ENCODE measurements at places on chromosomes 3 and 15.

DNA sequence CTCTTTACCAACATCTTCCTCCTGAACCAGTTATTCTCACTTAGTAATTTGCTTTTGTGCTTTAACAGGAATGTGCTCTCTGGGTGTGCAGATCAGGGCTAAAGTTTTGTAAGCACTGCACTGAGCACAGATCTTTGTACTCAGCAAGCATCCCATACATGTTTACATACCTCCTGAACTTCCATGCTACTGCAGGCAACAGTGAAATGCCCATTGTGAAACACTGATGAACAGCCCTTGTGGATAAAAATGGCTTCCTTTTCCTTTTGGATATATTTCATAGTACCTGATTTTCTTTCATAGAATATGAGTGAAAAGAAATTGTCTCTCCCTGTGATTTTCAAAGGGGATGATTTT lies 855.9 kb downstream of the MCTP2 start:
- no peak for DNase-seq

DNA sequence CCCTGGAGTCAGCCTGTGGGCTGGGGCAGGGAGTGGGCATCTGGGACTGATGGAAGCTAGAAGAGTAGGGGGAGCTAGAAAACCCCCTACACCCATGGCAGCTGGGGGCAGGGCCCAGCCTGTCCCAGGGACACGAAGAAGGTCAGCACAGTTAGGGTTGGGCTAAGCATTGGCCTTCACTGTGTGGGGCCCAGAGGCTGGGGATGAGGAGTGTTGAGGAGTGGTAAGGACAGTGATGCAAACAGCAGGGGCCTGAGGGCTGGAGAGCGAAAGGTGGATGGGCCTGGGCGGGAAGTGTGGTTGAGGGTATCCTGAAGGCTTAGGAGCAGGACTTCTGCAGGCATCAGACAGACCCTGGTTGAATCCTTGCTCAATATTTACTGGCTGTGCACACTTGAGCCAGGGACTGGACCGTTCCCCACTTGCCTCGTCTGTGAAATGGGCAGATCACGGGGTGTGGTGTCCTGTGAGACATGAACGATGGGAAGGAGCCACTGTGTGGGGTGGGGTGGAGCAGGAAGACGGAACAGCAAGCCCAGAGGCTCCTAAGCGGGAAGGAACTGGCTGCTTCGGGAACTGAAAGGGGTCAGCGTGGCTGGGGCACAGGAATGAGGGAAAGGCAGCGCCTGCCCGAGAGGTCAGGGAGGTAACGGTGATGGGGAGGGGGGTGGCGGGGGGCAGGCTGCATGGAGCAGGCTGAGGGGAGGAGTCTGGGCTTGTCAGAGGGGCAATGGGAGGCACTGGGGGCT lies 7.3 kb downstream of the PRKCD start:
- DNase-seq: no peak

DNA sequence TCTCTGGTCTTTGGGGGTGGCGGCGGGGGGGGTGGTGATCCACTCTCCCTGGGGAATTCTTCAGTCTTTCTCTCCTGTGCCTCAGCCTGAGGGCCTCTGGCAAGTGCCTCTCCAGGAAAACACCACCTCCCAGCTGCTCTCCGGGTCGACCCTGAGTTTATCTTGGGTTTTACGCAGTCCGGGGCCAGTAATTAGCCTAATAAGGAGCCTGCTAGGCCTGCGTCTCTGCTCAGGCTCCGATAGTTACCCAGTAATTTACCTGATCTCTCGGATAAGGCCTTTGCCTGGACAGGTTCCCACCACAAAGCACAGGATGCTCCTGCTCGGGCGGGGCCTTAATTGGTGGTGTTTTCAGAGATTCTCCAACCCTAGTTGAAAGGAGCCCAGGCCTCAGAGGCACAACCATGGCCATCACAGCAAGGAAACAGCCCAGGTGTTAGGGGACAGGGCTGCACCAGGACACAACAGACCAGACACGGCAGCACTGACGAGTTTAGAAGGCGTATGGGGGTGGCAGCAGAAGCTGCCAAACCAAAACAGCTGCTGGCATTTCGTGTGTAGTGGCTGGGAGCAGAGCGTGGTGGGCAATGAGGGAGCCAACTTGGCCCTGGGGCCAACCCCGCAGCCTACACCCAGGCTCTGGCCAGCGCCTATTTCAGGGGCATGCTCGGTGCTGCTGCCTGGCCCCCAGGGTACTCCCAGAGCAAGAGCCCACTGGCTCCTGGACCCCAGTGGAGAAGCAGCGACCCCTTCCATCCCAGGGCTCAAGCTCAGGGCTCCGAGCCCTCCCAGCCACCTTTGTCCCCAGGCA lies 71.4 kb downstream of the KLF13 start:
- DNase-seq: no peak

- no peak for DNase-seq
Observed at GRCh38 chr3:184496933-184497332, 64.7 kb upstream of the EPHB3 start.

DNA sequence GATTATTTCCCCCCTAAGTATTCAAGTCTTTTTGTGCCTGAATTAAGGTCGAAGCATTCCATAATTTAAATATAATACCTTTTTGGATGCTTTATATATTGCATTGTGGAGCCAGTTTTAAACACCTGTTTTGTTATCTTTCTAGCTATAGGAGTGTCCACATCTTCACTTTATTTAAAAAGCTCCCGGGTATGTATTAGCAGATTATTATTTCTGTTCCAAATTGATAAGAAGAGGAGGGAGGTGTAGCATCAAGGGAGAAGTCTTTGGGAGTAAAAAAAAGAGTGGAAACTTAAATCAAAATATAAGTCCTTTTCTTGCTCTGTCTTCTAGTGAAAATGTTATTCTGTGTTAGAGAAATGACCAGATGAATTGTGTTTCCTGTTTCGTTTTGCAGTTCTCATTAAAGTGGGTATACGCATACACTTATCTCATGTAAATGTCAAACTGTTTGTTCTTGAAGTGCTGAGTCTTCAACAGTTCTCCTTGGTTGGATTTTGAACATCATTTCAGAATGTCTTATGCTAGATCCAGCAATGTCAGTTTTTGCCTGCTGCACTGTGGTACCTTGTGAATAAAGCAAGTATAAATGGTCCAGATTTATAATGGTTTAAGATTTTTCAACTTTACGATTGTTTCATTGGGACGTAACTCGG lies 105.8 kb downstream of the FNDC3B start:
- no peak for DNase-seq

- DNase-seq: no peak
Observed at GRCh38 chr3:138890555-138891187, 55.9 kb upstream of the PIK3CB start.

GRCh38 chr3:144128108-144128892 lies 156.7 kb downstream of the DIPK2A start:
- no peak for DNase-seq

- DNase-seq: no peak
Observed at GRCh38 chr3:65406470-65406869, 632.2 kb downstream of the MAGI1 start.

GRCh38 chr15:96292635-96293034 lies 37.9 kb upstream of the NR2F2 start:
- DNase-seq: no peak

DNA sequence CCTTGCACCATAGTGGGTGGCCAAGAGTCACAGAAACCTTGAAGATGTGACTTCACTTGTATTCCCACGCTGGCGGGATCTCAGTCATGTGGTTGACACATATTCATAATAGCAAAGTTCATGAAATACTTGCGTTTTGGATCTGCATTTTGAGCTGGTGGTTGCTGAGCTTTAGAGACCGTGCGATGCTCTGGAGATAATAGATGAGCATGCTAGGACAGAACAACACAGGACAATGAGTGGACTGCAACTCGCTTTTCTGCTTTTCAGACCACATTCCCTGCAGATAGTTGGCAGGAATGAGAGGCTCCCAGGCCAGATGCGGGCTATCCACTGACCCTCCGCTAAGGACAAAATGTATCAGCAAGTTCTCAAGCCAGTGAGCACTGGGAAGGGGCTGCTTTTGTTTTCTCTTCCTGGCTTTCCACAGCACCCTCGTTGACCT lies 13.8 kb upstream of the STARD5 start:
- DNase-seq: no peak

DNA sequence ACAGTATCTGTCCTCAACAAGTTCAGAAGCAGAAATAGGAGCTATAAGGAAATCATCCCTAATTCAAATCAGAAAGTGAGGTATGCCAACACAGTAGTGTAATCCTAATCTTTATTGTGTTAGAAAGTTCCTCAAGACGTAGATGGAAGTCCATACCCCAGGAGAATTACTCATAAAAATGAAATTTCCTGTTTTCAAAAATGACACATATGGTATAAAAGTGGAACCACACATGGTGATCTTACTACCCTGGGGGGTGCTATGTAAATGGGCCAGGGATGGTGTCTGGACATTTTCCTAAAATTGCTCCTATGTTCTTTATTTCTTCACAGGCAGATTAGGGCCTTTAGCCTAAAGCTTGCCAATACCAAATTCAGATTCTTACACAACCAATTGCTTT lies 204.1 kb downstream of the ARRDC4 start:
- DNase-seq: no peak

- DNase-seq: no peak
Observed at GRCh38 chr3:178475062-178475461, 61.2 kb upstream of the KCNMB2 start.

GRCh38 chr15:52086011-52086786 lies 26.4 kb downstream of the BCL2L10 start:
- no peak for DNase-seq

- no peak for DNase-seq
Observed at GRCh38 chr3:76097589-76097969, 312.2 kb upstream of the ZNF717 start.

- no peak for DNase-seq
Observed at GRCh38 chr3:32147933-32148332, 41.5 kb downstream of the GPD1L start.

GRCh38 chr3:14687360-14687759 lies 12.4 kb downstream of the C3orf20 start:
- DNase-seq: no peak

- peak; percentile 15 for DNase-seq
Observed at GRCh38 chr3:42043099-42043813, 47.9 kb upstream of the TRAK1 start.

DNA sequence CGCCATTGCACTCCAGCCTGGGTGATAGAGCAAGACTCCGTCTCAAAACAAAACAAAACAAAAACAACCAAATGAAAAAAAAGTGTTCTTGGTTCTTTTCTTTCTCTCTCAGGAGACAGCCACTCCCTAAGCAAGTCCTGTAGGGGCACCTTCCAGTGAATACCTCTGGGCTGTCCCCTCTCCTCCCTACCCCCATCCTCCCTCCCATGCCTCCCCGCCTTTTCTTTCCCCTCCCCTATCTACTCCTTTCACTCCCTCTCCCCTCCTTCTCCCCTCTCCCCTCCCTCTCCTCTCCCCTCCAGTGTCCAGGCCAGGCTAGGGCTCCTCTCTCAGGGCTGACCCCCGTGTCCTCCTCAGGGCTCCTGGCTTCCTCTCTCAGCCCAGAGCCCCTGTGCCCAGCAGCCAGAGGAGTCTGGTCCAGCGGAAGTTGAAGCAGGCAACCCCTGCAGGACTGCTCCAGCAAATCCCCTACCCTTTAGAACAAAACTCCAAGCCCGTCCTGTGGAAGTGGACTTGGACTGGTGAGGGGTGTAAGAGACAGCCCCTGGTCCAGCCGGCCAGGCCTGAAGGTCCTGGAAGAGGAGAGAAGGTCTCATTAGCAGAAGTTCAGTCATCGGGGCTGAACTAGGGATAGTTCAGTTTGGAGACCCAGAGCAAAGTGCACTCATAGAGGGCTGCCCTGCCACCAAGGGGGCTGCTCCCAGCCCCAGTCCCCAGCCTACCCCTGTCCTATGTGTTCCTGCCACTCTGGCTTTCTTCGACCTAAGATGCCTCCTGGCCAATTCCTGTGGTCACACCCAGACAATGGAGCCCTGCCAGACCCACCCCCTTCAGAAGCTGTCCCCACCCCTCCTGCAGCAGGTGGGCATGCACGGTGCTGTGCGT lies 79.8 kb upstream of the IQSEC1 start:
- no peak for DNase-seq

All from putamen (tissue), 1 donor.